Stimulated activated CD8-positive, alpha-beta memory T cell treated with anti-CD3 and anti-CD28 coated beads, Interleukin-4, amount 100 ng/mL, for 1 hour (primary cell): ENCODE measurements at places on chromosomes 7 and 10.

- DNase-seq: no peak
These were observed 8.8 kb downstream of the DCLRE1C start for GRCh38 chr10:14945108-14945507.

- no peak for DNase-seq
These were observed 151.1 kb downstream of the ELMO1 start for GRCh38 chr7:37297546-37297945.

DNA sequence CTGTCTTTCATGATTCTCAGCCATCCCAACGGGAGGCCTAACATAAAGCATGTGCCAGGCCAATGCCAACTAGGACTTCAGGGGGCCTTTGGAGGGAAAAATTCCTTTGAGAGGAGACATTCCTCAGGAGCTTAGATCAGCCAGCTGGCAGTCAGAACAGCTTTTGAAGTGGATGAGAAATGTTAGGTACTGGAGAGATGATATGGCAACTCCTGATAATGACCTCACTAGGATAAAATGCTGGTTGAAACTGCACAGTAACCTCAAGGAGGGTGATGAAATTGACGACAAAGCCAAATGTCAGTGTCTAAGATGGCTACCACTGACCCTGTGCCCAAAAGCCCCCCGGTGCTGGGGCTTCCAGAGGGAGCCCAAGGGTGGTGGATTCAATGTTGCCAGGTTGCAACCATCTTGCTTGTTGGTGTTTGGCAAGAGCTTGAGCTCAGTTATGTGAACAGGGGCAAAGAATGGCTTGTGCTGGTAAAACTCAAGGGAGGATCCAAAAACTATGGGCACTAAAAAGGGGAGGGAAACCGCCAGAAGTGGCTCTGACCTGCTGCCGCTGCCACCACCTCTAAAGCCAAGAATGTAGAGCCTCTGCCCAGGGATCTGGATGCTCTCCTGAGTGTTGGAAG, 121.2 kb downstream of the UBE2H start:
- no peak for DNase-seq

DNA sequence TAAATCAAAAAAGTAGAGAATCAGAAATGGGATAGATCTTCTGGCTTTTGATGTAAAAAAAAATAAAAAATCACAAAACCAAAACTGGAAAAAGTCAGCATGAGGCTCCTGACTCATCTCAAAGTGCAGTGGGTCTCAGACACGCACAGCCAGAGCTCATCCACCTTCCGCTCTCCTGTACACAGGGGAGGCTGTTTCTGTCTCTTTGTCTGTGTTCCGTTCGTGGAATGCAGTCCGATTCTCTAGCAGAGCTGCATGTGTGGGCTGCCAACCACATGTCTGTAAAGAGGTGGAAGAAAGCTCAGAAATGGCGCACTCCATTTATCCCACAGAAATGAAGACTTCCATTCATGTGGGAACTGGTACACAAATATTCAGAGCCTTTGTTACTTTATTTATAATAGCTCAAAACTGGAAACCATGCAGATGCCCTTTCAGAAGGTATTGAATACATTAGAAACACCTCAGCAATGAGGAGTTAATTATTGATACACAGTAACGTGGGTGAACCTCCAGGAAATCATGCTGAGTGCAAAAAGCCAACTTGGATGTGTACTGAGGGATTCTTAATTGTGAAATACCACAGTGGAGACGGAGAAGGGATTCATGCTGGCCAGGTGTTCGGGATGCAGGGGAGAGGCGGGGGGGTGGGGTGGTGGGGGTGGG, 123.3 kb downstream of the TRRAP start:
- no peak for DNase-seq

GRCh38 chr10:5496261-5497250, 2.8 kb downstream of the CALML5 start:
- DNase-seq: no peak
